ENCODE measurements at places on chromosomes 12 and 14. TPM values are rescaled to one million over a fixed set of nuclear protein-coding genes. Genes with fewer than 3 reads are reported as not detected.

The MMP19 gene
- 7.8 TPM for total RNA-seq

DNA sequence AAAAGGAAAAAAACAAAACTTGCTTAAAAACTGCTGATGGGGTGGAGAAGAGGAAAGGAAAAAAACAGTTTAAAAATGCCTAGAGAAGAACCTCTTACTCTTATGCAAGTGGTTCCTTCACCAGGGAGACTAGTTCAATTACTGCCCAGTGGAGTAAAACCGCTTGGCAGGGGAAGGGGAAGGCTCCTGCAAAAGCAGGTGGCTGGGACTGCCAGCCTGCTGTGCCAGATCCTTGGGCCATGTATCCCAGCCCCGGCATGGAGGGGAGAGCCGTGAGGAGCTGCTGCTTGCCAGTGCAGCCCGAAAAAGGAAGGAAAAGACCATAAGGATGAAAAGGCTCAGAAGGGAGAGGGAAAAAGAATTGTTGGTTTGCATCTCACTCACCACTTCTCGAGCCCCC, 123.0 kb downstream of the FSCB start:
- DNase-seq = no peak

DNA sequence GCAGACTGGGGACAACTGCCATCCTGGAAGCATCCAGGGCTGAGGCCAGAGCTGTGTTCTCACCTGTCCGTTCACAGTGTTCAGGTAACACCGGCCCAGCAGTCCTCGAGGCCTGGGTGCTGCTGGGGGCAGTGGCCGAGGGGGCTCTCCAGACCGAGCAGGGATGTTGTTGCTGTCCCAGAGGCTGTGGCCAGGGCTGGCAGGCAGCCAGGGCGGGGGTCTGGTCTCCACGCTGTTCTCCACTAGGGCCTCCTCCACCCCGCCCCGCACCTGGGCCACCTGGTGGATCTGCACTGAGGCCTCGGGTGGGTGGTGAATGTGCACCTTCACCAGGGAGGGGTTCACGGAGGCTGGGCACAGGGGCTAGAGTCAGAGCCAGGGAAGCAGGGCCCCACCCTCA, 57.4 kb downstream of the ISCA2 start:
- no peak for DNase-seq

The KLRC4 gene
- total RNA-seq = not detected

GRCh38 chr12:50024805-50025186, 498 bp downstream of the RACGAP1 start:
- DNase-seq = no peak

DNA sequence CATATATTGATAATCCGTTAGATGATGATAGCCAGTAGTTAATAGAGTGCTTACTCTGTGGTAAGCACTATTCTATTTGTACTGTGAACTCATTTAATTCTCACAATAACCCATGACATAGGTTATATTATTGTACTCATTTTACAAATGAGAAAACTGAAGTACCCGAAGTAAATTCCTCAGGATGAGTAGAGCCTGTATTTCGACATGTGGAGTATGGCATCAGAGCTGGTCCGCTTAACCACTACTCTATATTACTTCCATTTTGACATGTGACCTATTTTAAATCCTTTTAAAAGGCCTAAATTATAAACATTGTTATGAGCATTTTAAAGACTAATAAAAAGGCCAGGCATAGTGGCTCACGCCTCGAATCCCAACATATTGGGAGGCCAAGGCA, 8.0 kb upstream of the RAP1B start:
- DNase-seq = no peak

The SOX5 gene
- total RNA-seq = 15.2 TPM

The LPCAT3 gene
- 92.9 TPM for total RNA-seq

DNA sequence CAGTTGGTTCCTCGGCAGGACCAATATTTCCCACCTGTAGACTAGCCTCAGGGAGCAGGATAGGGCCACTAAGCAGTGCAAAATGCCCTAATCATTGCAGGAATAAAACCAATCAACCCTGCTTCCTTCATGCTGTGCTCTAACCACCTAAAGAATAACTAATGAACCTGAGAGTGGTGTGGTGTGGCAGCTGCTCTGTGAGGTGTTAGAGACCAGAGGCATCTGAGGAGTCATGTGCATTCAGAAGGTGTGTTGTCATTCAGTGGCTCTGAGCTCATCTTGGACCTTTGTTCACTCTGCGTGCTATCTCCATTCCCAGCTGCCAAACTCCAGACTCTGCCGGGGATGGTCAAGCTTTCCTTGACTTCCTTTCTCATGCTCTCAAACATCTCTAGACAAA, 136.7 kb upstream of the EGLN3 start:
- DNase-seq = no peak

DNA sequence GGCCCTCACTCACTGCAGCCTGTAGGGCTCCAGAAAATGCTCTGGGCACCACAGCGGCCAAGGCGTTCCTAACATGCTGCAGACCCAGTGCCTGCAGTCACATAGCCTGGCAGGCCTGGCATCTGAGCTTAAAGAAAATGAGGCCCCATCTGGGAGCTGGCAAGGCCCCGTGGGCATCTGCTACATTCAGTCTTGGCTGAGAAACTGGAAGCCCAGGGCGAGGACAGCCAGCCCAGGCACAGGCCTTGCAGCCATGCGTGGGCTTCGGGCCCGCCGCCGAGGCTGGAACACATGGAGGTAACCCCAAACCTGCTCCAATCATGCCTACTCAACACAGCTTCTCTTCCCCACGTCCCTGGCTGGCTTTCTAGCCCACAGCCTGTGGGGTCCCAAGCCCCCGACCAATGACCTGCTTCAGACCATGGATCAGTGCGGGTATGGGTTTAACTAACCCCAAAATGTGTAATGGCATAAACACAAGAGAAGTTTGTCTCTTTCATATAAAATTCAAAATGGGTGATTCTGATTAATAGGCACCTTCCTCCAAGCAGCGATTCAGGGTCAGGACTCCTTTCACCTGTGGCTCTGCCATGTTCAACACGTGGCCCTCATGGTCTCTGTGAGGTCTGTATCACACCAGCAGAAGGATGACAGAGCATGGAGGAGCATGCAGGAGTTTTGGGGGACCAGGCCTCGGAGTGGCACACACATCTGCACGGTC, 6.4 kb downstream of the NGB start:
- DNase-seq = no peak

GRCh38 chr14:44383636-44384035, 123.4 kb downstream of the FSCB start:
- DNase-seq = no peak

The AMDHD1 gene
- not detected for total RNA-seq

DNA sequence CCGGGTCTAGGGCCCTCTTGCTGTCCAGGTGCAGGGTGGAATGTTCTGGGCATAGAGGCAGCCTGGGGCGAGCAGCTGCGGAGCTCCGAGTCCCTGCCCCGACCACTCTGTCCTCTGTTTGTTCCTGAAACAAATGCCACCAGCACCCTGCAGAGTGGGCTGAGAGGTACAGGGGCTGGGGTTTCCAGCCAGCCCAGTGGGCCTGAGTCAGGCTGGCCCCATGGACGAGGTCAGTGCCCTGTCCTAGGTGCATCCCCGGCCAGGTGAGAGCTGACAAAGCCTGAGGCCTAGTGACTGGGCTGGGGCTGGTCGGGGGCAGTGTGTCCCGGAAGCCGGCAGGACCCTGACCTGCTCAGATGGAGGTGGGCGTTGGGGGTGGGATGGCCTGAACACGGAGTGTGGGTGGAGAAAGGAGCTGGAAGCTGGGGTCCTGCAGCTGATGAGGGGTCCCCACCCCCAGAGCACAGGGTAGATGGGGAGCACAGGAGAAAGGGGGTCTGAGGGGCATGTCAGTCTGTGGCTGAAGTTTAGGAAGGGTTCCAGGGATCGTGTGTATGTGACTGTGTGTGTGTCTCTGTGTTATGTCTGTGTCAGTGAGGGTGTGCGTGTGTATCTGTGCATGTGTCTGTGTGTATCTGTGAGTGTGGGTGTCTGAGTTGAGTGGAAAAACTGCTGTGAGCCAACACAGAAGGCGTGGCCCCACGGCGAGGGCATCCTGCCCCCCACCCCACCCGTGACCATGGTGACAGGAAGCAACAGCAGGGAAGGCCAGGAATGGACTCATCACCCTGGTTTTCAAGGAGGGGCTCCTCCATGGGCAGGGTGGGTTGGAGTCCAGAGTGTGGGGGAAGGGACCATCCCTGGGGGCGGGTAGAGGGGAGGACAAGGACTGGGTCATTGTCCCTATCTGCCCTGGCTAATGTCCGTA, 2.4 kb upstream of the CRIP1 start:
- DNase-seq = peak; percentile 79

- no peak for DNase-seq
Observed at GRCh38 chr12:66032739-66033138, 97.8 kb downstream of the LLPH start.

The SMCO2 gene
- not detected for total RNA-seq

The SERPINA12 gene
- total RNA-seq = not detected

DNA sequence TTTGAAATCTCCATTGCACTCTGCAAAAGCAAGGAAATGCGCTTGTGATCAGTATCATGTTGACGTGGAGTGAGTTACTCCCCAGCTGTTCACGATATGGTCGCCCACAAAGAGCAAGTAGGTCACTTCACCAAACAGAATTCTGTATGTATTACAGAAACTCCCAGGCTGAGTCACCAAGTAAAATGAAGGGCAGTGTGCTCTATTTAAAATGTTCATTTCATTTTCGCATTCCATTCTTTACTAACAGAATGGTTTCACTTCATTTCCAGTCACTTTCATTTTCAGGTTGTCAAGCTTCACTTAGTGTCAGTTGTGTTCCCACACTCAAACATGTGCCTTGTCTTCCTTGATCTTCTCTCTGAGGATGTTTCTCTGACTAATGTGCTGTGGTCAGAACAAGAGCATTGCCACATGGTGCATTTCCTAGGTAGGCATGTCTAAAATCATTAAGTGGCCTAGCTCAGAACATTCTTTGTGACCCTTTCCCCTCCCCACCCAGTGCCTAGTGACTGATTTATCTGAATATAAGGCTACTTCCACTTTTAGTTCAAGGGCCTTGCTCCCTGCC, 391.2 kb downstream of the RAD51B start:
- no peak for DNase-seq

The SPIC gene
- total RNA-seq = 0.58 TPM

The TDRD9 gene
- total RNA-seq = 2.6 TPM

GRCh38 chr12:84648425-84648824, 264.2 kb downstream of the SLC6A15 start:
- DNase-seq = no peak

DNA sequence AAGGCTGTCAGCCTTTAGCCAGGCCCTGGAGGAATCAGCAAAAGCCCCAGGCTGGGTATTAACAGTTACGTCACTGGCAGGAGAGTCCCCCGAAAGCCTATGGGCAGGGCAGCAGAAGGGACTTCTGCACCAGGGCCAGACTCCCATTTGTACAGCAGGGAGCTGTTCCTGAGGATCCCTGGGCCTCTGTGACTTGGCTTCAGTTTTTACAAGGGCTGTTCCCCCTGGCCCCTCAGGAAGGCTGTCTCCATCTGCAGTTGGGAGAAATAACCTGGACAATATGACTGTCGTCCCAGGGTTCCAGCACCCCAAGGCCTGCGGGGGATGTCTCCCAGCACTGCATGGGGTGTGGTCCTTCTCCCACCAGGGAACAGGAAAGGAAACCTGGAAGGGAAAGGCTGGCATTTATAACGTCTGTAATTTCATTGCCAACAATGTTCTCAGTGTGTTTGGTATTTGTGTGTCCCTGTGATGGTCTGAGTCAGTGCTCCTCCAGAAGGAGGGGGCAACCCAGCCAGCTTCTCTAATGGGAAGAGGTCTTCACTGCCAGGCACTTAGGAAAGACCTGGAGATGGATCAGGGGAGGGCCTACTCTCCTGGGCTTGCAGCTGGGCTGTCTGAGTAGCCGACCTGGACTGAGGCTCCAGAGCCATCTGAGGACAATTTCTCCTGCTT, 42.4 kb downstream of the ERH start:
- peak; percentile 39 for DNase-seq

- DNase-seq = no peak
Observed at GRCh38 chr14:52902971-52903619, 47.8 kb downstream of the FERMT2 start.

- no peak for DNase-seq
Observed at GRCh38 chr12:23585782-23586163, 363.7 kb downstream of the SOX5 start.

The SOAT2 gene
- total RNA-seq = 0.92 TPM

DNA sequence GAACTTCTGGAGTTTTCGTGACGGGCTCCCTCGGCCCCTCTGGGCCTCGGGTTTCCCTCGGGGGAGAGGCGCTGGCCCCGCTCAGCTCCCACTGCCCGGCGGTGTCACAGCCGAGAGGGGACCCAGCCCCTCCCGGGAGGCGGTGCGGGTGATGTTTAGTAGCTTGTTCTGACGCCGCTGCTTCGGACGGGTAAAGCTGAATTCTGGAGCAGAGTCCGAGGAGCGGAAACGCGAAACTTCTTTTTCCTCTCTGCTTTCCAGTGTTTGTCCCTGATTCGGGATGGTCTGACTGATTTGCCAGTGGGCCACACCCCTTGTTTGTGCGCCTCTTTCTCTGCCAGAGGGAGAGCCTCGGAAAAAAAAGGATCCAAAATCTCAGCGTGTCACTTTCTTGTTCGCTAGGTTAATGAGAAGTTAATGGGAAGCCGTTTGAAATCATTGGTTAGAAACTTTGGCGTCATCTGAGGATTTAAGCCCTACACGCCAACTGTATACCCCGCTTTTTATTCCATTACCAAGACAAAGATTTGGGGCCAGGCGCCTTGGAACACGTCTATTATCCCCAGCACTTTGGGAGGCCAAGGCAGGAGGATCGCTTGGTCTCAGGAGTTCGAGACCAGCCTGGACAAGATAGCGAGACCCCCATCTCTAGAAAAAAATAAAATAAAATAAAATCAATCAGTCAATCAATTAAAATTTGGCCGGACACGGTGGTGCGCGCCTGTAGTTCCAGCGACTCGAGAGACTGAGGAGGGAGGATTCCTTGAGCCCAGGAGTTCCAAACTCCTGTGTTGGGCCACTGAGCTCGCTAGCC, 756 bp downstream of the TULP3 start:
- peak; percentile 82 for DNase-seq

The LRRIQ1 gene
- 0.92 TPM for total RNA-seq

The ERO1A gene
- 105 TPM for total RNA-seq

The POP5 gene
- 62.3 TPM for total RNA-seq

GRCh38 chr12:68579254-68579653, 31.4 kb upstream of the RAP1B start:
- DNase-seq = no peak

The ASB8 gene
- 4.3 TPM for total RNA-seq

Measured in stomach (tissue), 19 donors.